Thymus (tissue), 14 donors: ENCODE measurements at places on chromosomes 2 and 18. TPM values are rescaled to one million over a fixed set of nuclear protein-coding genes. Genes with fewer than 3 reads are reported as not detected.

The INPP5D gene
- 26.6 TPM for total RNA-seq

The RNPEPL1 gene
- 14.3 TPM for total RNA-seq

DNA sequence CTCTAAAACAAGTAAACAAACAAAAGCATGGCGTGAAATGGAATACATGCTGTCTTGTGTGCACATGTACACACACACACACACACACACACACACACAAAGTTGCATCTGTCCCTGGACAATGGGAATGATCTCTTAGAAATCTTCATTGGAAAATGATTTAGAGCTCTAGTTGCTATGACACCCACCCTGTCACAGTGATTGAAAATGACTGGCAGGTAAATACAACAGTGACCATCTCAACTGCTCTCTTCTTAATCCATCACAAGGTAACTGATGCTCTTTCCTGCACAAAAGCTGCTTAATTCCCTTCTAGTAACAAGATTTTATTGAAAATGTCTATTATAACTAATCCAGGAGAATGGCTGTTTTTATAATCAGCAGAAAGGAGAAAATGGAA is 1011.7 kb upstream of the GYPC start:
- no peak for DNase-seq

DNA sequence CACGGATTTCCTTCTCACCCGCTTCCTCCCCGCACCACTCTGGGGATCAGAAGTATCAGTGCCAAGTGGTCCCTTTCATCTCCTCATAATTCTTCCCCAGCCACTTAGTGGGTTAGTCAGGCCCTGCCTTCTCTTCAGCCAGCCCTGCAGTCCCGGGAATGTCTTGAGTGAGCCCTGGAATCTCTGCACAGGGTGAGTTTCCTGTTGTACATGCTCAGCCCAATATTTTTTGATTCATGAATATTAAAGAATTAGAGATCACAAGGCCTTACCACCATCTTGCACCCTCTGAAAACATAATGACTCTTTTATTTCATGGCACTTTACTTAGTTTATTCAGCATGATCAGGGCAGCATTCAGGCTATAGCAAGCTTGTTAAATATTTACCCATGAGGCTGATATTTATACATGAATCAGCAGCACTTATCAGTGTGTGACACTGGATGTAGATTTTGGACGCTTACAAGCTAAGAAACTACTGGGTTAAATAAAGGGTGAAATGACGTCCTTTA is 159.4 kb upstream of the FOSL2 start:
- no peak for DNase-seq

- no peak for DNase-seq
Observed at GRCh38 chr2:30899516-30900054, 92.3 kb upstream of the CAPN13 start.
